ENCODE measurements at places on chromosomes 6 and 20.

DNA sequence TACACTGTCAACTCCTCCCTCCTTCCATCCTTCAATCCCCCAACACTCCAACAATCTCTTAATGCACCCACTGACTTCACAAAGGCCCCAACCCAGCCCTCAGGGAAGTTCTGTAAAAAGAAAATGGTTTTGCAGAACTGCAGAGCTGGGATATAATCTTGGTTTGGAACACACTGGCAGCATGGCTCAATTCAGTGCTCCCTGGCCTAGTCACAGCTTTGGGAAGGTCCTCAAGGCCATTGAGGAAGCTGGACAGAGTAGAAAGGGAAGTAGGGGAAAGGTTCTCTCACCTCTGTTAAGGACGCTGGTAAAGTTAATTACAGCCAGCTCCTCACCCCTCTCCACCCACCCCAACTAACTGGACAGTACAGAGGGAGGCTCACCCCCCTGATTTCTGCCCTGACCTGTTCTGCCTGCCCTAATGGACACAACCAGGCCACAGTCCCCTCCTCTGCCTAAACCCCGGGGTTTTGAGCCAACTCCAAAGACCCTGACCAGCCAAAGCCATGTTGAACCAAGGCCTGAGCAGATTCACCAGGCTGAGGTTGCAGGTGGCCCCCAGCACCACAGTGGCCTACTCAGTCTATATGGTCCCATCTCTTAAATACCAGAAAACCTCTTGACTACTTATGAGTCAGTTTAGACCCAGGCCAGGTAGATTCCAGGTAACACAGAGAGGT lies 49.2 kb downstream of the MAFB start:
- DNase-seq: no peak

GRCh38 chr20:41830702-41831101 lies 212.5 kb upstream of the CHD6 start:
- no peak for DNase-seq

DNA sequence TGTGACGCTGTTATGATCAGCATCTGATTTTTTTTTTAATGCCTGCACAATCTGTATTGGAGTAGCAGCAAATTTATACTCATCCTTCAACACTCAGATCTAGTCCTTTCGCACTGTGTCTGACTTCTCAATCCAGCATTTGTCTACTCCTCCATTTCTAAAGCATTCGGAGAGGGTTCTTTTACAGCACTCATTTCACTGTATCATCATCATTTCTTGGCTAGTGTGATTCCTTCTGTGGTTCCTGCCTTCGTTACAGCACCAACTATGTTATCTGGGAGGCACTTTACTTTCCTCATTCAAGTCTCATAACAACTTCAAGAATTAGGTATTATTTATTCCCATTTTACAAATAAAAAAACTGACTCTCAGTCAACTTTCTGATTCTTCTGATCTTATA lies 18.0 kb downstream of the NUDT3 start:
- no peak for DNase-seq

GRCh38 chr6:134161041-134161440 lies 108.6 kb upstream of the SLC2A12 start:
- peak; percentile 58 for DNase-seq

GRCh38 chr6:129162605-129163004 lies 279.7 kb downstream of the LAMA2 start:
- DNase-seq: no peak

DNA sequence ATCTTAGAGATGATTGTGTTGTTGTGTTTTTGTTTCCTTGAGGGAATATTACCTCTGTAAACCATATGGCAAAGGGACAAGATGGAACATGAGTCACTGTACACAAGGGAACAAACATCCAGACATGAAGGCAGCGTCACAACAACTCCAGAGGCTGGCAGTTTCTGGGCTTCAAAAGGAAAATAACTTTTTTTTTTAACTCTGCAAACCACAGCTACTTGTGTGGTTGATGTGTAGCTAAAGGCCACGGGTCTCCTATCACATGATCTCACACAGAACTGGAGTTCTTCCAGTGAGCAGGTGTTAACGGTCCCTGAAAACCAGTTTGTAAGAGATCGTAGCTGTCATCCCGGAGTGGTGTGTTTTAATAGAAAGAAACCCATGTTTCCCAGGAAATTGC lies 33.2 kb upstream of the HBS1L start:
- no peak for DNase-seq

DNA sequence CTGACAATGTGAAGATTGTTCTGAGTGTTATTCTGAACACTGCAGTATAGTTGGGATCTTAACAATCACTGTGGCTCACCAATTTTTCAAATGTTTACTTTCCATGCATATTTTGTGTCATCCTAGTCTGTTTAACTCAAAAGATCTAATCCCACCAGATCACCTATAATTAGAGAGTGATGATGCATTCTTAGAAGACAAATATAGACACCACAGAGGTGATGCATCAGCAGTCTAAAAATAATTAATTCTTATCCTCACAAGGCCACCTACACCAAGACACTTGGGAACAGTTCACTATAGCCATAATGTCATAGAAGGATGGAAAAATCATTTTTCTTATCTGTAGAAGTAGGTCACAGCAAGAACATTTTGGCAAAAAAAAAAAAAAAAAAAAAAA lies 154.8 kb downstream of the UBE3D start:
- no peak for DNase-seq

DNA sequence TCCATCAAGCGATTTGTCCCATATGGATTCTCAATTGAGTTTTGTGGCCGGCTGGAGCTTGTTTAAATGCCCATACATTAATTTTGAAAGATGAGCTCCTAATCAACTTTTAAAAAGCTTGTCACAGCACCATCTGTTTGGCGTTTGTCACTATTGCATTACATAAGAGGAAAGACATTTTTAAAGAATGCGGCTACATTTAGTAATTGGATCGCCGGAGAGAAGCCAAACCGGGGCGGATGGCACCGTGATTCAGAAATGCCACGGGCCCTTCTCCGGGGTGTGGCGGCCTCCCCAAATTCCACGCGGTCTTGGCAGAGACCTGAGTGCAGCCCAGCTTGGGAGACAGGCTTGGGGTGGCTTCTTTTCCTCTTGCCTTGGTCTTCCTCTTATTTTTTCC lies 67.7 kb upstream of the ZNFX1 start:
- peak; percentile 48 for DNase-seq

Measured in epithelial cell of esophagus (primary cell).